ENCODE measurements at places on chromosomes 7 and 10. TPM values are rescaled to one million over a fixed set of nuclear protein-coding genes. Genes with fewer than 3 reads are reported as not detected.

Gene PRPS1L1
- not detected for polyA plus RNA-seq

Gene SLC13A1
- polyA plus RNA-seq, result not detected

Gene NKX2-3
- polyA plus RNA-seq, result not detected

- no peak for DNase-seq
These were observed 605.8 kb upstream of the MGMT start for GRCh38 chr10:128861018-128861901.

DNA sequence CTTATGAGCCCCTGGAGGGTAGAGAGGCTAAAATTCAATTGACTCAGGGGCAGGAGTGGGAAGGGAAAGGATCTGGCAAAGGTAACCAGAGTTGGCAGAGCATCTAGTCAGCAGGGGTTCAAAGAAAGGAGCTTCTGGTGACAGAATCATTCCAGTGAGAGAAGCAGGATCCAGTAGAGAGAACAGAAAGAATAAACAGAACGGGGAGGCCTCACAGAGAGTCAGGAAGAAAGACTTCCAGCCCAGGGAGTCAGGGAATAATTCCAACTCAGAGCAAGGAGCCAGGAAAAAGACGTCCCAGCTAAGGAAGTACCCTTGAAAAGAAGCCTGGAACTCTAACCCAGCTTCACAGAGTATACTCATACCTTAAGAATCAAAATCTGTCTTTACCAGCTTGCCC lies 66.6 kb upstream of the CPXM2 start:
- no peak for DNase-seq

DNA sequence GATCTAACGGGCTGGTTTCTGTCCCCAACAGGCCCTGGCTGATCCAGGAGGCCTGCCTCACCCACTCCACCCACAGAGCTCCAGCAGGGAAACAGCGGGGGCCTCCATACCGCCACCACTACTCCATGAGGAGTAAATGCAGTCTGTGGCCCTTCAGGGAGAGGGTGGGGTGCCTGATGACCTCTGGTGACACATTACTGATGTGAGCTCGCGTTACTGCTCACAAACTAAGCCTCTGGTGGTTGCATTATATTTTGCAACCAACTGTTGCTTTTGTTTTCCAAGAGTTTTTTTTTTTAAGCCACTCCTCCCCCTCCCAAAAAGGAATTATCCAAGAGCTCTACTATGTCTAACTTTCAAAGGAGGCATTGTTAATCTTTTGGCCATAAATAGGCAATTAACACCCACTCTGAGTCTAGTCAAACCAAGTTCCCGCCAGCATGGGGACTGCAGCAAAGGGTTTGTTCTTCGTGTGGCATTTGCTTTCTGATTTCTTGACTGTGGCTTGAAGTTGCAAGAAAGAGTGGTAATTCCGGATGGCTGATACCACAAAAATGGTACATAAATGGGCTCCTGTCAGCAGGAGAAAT lies 72.6 kb downstream of the FAM53B start:
- DNase-seq, result no peak

DNA sequence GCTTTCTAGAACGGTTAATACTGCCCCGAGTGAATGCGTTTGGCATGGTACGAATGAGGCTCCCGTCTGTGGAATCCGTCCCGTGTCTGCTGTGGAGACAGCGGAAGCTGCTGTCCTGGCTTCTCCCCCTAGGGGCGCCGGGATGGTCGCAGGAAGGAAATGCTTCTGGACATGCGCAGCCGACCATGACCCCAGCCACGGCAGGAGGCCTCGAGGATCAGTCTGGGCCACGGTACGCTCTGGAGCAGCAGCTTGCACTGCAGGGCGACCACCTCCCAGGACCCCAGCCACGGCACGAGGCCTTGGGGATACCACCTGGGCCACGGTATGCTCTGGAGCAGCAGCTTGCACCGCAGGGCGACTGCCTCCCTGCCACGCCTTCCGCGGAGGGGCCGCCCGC lies 107.9 kb downstream of the CYTH3 start:
- DNase-seq, result no peak

Measured in endothelial cell of umbilical vein (primary cell).